ENCODE measurements at places on chromosomes 3 and 15.

DNA sequence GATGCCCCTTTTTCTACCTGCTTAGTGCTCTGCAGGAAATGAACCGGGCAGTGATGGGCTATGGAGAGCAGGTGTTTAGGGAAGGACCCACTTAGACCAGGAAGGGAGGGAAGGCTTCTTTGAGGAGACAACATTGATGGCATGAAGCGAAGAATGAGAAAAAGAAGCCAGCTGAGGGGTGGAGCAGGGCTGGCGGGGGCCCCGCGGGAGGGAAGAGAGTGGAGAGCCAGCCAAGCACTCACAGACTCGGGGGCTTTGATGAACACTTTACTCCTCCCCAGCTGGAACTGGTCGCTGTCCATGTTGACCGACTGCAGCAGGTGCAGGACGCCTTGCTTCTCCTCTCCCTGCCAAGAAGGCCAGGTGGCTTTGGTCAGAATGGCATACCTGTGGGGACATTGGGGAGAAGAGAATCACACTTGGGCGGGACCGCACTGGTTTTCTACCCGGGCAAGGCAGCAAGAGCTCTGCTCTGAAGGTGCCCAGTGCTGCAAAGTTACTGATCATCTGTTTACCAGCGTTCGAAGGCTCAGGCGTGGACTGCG lies 28.4 kb upstream of the LDHAL6B start:
- no peak for DNase-seq

DNA sequence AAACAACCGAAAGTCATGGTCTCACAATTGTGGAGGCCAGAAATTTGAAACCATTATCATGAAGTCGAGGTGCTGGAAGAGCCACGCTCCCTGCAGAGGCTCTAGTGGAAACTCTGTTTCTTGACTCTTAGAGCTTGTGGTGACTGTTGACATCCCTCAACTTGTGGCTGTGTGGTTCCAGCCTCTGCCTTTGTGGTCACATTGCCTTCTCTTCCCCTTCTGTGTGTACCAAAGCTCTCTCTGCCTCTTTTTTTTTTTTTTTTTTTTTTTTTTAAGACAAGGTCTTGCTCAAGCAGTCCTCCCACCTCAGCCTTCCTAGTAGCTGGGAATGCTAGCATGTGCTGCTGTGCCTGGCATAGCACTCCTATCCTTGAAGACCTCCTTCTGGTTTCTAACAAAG lies 48.7 kb upstream of the CRTC3 start:
- no peak for DNase-seq

GRCh38 chr3:72386327-72387000 lies 461.8 kb downstream of the SHQ1 start:
- DNase-seq: no peak

- no peak for DNase-seq
Measured at GRCh38 chr3:122916580-122916979, 111.0 kb downstream of the SEMA5B start.

DNA sequence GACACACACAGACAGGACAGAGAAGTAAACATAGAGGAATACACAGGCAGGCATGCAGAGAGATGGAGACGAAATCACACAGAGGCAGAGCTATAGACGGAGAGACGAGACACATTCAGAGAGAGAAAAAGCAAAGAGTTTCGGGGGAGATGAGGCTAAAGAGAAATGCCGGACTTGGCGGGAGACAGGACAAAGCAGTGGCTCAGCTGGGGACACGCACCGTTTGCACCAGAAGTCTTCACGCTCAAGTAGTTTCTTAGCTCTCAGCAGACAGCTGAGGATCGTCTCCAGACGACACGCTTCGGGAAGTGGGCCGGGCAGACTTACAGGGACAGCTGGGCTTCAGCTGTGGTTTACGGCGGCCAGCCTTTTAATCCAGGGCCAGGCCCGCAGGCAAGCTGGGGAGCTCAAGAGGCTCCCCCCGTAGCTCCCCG lies 56.2 kb upstream of the DLG1 start:
- peak; percentile 73 for DNase-seq

DNA sequence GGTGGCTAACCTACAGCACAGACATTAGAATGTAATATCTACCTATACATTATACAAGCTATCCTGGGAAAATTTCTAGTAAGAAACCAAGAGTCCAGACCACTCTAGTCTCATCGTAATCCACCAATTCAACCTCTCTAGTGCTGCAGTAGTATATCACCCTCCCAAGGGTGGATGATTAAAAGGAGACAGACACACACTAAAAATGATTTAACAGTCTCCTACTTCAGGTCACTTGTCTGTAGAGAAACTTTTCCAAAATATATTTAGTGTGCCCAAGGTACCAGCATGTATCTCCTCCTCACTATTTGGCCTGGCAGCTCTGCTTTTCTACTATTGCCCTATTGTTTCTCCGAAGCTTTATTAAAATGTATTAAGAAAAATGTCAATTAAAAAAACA lies 45.0 kb downstream of the ZBTB20 start:
- no peak for DNase-seq

DNA sequence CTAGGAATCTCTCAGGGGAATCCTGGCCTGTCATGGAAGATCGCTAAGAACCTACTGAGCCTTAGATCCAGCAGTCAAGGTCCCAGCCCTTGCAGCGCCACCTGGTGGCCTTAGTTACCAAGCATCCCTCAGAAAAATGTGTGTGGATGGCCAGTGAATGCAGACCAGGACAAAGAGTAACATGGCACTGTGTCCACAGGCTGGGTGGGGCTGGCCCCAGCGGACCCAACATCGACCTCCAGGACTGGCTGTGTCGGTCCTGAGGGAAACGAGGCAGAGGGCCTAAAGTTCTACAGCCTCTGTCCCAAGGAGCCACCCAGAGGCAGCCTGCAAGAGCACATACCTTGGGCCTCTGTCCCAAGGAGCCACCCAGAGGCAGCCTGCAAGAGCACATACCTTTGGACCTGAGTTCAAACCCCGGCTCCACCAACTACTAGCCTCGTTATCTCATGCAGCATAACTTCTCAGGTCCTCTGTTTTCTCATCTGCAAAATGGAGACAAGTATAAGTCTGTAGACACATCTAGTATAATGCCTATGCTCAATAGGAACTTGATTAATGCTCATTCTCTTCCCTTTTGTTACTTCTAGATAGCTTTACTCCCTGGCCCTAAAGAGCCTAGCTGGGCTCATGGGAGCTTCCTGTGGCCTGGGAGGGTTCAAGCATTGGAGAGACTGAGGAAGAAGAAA lies 57.5 kb upstream of the HERC1 start:
- DNase-seq: peak; percentile 76

DNA sequence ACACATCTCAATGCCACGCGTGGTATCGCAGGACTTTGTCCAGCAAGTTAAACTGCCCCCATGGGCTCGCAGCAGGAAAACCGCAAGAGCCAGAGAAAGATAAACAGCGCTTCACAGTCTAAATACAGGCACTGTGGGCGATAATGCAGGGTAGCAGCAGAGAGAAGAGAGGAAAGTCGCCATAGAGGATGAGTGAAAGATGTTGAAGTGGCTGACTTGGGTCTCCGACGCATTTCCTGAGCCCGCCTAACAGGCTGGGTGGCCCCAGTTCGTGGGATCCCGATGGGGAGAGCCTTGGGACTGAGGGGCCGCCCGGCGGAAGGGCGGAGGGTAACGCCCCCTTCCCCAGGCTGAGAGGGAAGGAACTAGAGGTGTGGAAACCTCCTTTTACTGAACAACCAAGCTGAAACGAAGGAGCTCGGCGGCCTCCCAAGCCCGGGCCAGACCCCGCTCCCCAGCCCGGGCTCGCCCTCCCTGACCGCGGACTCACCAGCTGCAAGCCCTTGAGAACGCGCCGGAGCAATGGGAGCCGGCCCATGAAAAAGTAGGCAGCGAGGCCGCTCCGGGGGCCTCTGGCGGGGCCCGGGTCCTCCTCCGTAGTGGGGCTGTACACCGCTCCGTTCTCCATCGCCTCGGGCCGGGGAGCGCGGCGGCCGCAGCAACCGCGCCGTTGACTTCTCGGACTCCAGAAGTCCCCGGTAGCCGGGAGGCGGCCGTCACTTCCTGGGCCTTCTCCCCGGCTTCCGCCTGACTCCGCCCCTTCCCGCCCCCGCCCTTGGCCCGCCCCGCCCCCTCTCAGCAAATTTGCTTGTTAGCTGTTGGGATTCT lies at the start of gene CMTM6:
CMTM6 (minus strand) TSS at position 735 of the 828 bp plus-strand sequence; CDS start at position 628, 107 bp downstream.
- DNase-seq: peak; percentile 73

- DNase-seq: peak; percentile 70
Measured at GRCh38 chr15:73965758-73966113, 26.4 kb downstream of the STOML1 start.

DNA sequence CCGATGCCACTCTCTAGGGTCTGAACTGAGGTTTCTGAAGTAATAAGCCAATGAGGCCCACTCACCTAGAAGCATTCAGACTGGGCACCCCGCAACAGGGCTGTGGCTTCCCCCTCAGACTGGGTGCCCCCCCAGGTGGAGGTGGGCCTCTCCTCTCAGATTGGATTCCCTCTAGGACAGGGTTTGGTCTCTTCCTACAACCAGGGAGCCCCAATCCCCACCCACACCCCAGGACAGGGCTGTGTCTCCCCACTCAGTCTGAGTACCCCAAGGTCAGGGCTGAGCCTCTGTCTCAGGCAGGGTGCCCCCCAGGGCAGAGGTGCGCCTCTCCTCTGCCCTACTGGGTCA lies 27.7 kb downstream of the PTH1R start:
- DNase-seq: no peak

- no peak for DNase-seq
Measured at GRCh38 chr3:127899766-127900165, 15.3 kb upstream of the KBTBD12 start.

GRCh38 chr3:197586181-197586580 lies 30.4 kb upstream of the BDH1 start:
- no peak for DNase-seq

GRCh38 chr3:140416666-140417065 lies 261.2 kb upstream of the TRIM42 start:
- no peak for DNase-seq

DNA sequence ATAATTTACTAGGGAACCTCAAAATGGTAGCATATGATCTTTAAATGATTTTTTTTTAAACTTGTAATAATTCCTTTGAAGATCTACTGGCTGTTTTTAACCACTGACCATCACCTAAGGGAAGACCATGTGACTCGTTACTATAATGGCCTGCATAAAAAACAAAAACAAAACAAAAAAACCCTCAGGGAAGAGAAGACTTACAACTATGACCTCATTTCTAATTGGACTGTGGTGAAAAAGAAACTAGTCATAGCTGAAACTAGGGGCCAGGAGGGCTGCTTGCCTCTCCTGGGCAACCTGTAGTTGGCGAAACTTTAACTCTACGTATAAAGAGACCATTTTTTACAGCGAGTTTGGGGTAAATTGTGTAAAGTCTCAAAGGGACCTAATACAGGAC lies 23.0 kb downstream of the PAQR9 start:
- DNase-seq: peak; percentile 84

DNA sequence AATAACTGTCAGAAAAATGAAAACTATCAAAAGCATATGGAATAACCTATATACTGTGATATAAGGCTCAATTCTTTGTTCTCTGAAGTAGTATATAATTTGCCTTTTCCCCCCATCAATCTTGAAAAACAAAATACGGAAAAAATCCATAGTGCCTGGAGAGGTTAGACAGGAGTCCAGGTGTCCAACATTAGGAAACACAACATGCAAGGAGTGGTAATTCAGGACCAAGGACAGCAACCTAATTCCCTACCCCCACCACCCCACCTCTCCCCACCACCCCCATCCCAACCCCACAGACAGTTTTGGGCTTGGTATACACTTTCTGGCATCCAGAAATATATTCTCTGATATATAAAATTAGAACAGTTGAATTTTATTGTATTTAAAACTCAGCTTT lies 55.1 kb upstream of the SLC25A26 start:
- DNase-seq: no peak

DNA sequence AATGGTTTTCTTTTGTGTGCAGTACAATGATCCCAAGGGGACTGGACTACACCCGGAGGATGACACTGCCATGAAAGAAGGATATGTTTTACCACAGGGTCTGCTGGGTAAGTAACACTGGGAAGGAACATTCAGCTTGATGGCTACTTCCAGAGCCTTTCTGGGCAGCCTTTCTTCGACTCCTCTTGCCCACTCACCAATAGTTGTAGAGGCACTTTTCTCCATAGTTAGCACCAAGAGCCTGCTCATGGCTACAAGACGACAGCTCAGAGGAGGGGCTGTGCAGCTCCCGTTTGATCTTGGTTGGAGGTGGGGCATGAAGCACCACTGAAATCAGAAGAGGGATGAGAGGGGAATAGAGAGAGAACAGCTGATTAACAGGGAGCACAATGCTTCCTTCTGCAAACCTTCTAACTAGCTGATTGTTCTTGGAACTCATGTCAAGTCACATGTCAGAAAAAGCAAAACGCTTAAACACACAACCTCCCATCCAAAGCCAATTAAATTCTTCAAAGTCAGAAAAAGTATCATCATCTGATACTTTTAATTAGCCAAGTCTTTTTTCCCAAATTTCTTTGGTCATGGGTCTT lies 27.9 kb downstream of the ETV5 start:
- DNase-seq: no peak

DNA sequence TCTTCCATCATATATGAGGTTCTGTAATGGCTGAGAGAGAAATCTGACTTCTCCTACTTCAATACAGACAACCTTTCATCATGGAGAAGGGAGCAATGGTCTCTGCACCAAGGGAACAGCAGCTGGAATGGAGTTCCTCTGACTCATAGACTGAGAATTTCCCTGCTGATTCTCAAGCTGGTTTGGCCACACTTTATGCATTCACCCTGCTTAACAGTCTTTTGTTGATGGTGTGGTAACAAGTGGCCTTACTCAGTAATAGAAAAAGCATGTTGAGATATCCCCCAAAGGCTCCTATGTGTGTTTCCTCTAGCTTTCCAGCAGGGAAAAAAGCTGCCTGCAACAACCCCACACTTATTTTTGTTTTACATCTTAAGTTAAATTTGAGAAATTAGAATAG lies 138.1 kb downstream of the GREM1 start:
- peak; percentile 97 for DNase-seq

DNA sequence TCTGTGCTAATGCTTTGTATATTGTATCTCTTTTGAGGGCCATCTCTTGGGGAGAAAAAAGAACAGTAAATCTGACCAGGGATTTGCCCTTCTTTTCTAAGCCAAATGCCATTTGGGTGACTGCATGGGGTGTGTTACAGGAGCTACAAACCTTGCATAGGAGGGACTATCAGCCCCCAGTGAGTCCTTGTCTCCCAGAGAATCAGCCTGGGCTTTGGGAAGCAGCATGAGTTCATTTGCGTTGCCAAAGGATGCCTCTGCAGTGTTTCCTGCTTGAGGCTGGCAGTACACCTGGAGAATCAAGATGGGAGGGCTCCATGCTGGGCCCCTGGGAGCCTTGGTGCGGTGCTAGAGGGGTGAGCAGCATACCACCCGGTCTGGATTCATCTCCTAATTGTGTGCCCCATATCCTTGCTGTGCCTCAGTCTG lies 49.6 kb upstream of the POLG start:
- DNase-seq: no peak

GRCh38 chr3:109819734-109820133 lies 482.4 kb upstream of the DPPA4 start:
- DNase-seq: no peak

GRCh38 chr3:4306860-4307259 lies 3.7 kb downstream of the SETMAR start:
- no peak for DNase-seq
